Right cardiac atrium (tissue), 5 donors: ENCODE measurements at places on chromosomes 3 and 15. TPM values are rescaled to one million over a fixed set of nuclear protein-coding genes. Genes with fewer than 3 reads are reported as not detected.
A peak's percentile ranks its signal among the peaks of the same experiment; 100 is the strongest.

- DNase-seq: peak; percentile 58
Measured at GRCh38 chr15:80777137-80777536, 2.0 kb upstream of the CEMIP start.

GRCh38 chr15:47299846-47300434, 417.4 kb upstream of the SEMA6D start:
- DNase-seq: no peak

- DNase-seq: no peak
Measured at GRCh38 chr15:90046911-90047392, 45.8 kb downstream of the ZNF710 start.

GRCh38 chr3:149340310-149340933, 7.0 kb upstream of the TM4SF18 start:
- no peak for DNase-seq

SHC4 gene
- 2.6 TPM for total RNA-seq

CPNE9 gene
- not detected for total RNA-seq

ECE2 gene
- total RNA-seq: 2.3 TPM
